Hematopoietic multipotent progenitor cell treated with erythropoietin and hydrocortisone succinate and interleukin-3 and kit ligand, for 15 days (in vitro differentiated cells): ENCODE measurements at places on chromosomes 12 and 14.

GRCh38 chr14:81161088-81161487, 59.7 kb downstream of the GTF2A1 start:
- no peak for DNase-seq

- DNase-seq, result no peak
These were observed 63.8 kb downstream of the CPSF2 start for GRCh38 chr14:92185559-92185958.

DNA sequence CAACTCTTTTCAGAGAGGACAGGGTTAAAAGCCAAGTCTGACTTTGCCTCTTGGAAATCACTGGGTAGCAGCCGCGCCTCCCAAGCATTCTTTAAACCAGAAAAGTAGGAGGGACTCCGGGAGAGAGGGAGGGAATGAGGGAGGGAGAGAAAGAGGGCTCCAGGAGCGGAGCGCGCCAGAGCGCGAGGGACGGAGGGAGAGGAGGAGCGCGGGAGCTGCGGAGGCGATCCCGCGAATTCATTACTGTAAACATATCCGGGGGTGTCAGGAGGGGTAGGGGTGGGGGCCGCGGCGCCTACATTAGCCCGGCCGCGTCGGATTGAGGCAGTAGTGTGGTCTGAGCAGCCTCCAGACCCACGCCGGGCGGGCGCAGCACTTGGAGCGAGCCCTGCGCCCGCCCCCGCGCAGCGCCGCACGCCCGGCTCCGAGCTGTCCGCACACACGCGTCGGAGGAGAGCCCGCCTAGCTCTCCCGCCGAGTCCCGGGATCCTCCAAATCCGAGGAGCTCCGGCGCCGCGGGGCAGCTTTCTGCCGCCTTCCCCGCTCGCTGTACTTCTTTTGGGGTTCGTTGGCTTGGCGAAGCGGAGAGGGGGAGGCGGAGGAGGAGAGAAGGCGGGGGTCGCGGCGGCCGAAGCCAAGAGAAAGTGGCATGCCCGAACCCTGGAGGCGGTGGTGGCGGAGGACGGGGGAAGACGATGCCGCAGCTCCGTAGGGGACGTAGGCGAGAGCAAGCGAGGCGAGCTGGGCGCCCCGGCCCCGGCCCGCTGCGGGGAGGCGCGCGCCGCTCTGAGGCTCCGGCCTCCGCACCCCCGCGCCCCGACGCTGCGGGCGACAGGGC, 3.3 kb downstream of the FLRT2 start:
- no peak for DNase-seq

DNA sequence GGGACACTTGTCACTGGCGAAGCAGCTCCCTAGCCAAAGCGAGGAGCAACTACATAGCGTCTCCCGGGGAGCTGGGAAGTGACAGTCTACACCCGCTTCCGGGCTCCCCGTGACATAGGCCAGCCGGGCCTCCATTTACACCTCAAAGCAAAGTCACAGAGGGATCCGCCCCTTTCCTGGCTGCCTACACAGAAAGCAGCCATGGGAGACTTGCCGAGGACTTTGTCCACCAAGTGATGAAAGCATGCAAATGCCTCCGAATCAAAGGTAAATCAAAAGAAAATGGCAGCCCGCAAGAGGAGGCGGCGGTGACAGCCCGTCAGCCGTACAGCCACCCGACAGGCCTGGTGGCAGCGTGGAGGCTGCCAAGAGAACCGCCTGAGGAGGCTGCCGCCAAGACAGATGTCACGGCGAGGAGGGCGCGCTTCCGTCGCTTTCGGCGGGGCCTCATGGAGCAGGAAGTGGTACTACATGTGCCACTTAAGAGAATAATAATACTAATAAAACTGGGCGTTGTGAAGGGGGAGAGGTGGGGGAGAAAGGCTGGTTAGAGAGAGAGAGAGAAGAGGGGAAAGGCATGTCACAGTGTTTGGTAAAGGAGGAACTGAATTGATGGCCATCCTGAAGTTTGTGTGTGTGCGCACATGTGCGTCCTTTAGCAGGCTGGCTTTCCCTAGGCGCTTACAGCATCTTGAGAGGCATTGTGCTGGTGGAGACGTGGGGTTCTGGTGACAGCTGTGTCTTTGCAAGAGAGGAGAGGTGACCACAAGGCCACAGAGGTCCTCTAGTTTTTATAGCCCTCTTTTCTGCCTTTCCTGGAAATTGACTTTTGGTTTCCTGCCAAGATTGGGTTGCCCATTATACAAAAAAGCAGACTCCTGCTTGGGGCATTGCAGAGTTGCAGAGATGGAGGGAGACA, 661.7 kb downstream of the VRK1 start:
- DNase-seq, result no peak

DNA sequence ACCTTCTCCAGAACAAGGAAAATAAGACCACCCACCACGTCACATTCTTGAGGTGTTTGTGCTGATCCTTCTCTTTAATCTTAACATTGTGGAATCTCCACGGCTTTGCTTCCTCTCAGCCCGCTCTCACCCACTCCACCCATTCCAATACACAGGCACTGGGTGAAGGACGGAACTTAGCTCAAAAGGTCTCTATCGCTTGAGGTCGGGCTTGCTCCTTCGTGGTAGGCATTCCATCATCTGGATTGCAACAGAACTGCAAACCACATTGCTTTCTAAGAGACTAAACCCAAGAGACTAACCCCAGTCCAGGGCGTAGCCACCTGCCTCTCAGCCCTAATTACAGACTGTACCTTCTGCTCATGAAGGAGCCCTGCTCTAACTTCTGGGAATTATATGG, 24.0 kb upstream of the MDM2 start:
- no peak for DNase-seq

DNA sequence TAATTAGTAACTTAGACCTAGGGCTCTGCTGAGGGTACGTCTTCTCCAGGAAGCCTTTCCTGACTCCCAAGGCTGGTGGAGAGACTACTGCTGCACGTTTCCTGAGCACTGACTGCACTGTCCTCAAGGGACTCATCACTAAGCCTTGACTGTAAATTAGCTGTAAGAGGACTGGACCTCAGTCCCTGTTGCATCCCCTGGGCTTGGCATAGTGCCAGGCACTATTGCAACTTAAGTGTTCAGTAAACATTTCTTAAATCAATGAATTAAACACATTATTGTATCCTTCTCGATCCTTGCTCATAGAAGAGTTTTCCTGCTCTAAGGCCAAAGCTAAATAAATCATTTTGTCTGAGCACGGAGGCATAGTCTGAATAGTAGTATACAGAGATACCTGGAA, 31.9 kb upstream of the IFNG-AS1 start:
- DNase-seq, result no peak

DNA sequence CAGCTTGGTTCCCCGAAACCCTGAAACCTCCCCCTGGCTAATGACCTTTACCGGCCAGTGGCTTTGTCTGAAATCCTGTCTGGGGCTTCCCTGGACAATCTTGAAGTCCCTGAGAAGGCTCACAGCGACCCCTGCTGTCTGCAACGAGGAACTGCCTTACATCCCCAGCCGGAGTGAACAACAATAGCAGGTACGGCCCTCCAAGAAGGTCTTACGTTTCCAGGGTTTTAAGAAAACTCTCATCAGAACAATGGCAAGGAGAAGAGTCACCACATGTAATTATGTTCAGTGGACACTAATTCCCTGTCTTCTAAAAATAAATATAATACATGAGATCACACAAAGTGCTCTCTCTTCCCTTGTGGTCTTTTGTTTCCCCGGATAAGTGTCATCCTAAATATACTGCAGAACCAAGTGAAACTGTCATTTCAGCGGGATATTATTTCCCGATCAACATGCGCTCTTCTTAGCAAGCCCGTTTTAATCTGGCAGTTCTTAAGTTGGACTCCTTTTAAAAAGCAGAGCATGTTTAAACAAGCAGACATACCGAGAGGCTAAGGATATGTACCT, 53.3 kb downstream of the RBM19 start:
- peak; percentile 64 for DNase-seq

GRCh38 chr14:93893661-93894261, 33.4 kb upstream of the FAM181A start:
- DNase-seq, result no peak

DNA sequence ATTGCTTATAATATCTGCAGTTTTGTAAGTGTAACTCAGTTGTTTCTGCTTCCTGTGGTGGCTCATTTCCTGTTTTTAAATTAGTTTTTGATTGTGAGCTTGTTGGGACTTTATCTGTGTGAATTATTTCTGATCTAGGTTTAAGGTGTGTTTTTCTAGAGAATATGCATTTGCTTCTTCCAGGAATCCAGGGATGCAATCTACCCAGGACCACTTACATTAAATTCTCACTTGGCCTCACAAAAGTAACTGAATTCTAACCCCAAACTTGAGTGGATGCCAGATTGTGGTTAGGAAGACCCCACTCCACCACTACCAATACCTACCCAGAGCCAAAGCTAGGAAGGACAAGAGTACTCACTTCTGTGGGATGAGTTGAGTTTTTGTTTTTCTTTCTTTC, 11.9 kb downstream of the STYX start:
- DNase-seq, result no peak

- DNase-seq, result no peak
These were observed 209.7 kb downstream of the SYNE2 start for GRCh38 chr14:64062381-64063115.

DNA sequence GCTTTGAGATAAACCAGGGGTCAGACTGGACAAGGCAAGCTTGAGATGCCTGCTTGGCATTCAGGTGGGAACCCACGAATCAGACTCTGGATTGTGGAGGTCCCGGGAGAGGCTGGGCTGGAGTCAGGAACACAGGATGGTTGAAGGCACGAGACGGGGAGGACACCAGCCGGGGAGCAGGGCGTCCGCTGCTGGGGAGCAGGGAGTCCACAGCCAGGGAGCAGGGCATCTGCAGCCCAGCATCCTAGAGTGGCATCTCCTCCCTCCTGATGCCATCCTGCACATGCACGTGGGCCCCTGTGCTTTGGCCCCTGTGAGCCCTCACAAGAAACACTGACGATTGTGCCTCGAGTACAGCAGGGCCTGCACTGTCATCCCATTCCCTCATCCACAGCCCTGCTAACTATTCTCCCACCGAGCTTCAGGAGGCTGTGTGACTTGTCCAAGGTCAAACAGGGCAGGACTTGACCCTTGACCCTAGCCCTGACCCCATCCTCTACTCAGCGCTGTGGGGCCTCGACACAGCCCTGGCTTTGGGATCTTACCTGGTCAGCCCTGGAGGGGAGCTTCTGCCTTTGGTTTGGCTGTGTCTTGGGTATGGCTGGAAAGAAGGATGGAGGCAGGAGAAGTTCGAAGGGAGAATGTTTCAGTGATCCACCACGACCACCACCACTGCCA, 45.1 kb downstream of the CFAP251 start:
- DNase-seq, result no peak

- DNase-seq, result no peak
These were observed 271.0 kb downstream of the APAF1 start for GRCh38 chr12:98916106-98916505.

GRCh38 chr12:112413855-112414625, 4.6 kb upstream of the RPL6 start:
- DNase-seq, result no peak

GRCh38 chr12:78888568-78888967, 24.0 kb downstream of the SYT1 start:
- no peak for DNase-seq

DNA sequence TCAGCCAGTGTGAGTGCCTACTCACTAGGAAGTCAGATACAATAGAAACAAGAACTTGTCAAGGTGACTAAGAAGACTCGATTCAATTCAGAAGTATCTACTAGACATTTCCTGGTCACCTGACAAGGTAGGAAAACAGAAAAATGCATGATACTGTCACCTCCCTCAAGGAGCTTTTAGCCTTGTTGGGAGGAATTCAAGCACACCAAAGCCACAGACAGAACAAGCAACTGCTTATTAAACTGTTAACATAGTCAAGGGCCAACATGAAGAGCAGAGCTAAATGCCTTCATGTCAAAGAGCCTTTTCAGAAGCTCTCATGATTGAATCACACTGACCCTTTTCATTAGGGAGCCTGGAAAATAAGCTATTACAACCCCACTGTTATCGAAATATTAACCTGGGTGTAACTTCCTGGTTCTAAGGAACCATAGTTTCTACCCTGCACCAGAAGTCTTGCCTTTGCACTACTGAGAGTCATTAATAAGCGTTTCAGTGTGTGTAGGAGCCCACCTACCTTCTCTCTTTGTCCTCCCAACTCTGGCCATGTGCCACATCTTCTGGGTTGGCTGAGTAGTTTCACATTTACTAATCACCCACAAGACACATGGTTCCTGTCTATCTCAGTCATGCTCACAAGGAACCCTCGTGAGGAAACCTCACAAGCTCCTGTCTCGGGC, 31.0 kb upstream of the LGALS3 start:
- DNase-seq, result peak; percentile 80

GRCh38 chr12:22684140-22685118, 59.5 kb downstream of the ETNK1 start:
- DNase-seq, result peak; percentile 44

DNA sequence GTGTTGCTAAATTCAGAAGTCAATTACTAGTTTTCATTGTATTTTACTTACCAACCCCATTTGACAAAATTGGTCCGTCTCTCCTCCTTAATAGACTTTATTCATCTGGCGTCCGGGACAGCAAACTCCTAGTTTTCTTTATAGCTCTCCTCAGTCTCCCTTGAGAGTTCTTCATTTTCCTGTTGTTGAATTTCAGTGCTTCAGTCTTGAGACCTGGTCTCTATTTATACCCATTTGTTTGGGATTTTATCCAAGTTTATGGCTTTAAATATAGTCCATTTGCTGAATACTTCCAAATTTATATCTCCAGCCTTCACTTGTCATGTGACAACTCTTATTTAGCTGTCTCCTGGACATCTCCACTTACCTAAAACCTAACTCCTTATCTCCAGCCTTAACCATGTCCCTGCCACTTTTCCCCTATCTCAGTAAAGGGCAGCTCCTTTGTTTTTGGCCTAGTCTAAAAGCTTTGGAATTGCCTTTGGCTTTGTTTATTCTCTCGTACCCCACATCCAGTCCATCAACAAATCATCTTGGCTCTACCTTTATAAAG, 23.5 kb downstream of the KTN1 start:
- DNase-seq, result no peak

- no peak for DNase-seq
These were observed 119.6 kb downstream of the MED13L start for GRCh38 chr12:116157845-116158267.

GRCh38 chr14:101796479-101796878, 35.0 kb downstream of the PPP2R5C start:
- no peak for DNase-seq
